ENCODE measurements at places on chromosomes 4 and X.
A peak's percentile ranks its signal among the peaks of the same experiment; 100 is the strongest.

GRCh38 chr4:121462660-121463261, 81.9 kb upstream of the QRFPR start:
- DNase-seq: peak; percentile 44

DNA sequence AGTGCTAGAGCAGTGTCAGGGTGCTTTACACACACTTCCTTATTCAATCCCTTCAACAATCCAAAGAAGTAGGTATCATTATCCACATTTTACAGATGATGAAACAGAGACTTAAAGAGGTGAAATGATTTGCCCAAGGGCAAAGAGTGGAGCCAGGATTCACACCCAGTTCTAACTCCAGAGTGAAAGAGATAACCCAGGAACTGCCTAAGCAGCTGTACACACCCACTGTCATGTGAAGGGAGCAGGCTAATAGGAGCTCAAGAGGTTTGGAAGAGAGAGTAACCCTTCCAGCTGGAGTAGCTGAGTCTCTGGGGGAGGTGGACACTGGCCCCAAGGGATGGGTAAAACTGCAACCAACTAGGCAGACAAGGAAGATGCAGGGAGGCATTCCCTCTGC, 92.5 kb downstream of the FBXL5 start:
- DNase-seq: no peak

- no peak for DNase-seq
Measured at GRCh38 chrX:119228512-119229252, 7.4 kb upstream of the PGRMC1 start.

DNA sequence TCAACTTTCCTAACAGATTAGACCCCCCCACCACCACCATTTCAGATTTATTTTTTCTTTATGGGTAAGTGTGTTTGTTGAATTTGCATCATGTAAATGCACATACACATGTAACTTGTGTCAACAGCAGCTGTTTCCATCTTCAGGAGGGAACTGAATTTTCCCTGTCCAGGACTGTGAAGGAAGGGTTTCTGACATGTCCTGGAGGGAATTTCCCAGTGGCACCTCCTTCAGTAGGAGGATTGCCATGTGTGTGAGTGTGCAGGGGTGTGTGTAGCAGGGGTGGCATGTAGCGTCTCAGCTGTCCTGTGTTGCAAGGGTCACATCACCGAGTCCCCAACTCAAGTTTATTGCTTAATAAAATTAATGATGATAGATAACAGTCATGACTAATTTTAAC, 19.7 kb downstream of the HERC6 start:
- DNase-seq: no peak

DNA sequence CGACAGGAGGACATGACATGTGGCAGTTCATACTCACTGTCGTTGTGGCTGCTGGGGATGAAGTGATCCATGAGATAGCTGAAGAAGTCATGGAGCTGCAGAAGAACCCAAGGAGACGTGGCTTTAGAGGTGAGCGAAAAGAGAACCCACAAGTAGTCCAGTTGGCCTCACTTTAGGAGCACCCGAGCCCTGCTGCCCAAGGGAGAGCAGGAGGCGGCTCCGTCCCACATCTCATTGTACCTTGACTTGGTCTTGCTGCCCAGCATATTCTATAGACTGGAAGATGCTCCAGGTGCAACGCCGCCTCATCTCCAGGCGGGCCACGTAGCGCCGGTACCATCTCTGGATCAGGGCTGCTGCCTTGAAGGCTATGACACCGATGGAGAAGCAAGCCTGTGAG, 10.6 kb downstream of the PPEF2 start:
- DNase-seq: no peak

DNA sequence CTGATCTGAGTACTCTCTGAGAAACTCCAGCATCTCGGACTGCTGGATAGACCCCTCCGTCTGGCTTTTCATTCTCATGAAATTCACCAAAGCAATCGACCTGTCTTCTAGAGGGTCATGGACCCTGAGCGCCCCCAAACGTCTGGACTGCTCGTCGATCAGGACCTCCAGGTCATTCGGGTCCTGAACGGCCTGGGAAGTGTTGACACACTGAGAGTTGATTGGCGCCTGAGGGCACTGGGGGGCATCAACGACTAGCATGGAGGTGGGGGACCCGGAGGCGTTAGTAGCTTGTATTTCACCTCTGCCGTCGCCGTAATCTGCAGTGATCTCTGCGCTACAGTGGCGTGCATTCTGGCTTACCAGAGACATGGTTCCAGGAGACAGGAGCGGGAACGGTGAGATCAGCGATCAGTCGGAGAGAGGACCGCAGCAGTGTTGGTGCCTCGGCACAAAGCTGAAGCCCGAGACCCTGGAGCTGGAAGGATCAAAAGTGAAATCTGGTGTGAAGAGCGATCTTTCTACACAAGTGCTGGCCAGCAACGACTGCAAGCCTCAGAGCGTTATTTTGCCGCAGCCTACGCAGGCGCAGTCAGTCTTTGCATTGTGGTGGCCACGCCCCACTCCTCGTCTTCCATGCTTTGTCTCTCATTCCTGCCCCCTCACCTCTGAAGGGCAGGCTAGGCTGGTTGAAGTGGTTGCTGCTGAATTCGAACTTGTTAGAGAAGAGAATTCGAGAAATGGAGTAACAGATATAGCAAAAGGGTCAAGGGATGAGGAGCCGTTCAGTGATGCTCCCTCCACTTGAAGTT, at the start of gene MAGEE2:
Gene MAGEE2, minus strand, starts transcription at position 575 of the 812 bp plus-strand sequence. Its CDS starts 203 bp downstream, at position 372.
- DNase-seq: no peak

- DNase-seq: no peak
Measured at GRCh38 chr4:137156807-137157206, 375.5 kb downstream of the PCDH18 start.

Data from GDM1 (cell line).